Vagina (tissue), 2 donors: ENCODE measurements at places on chromosomes 2 and 18.
A peak's percentile ranks its signal among the peaks of the same experiment; 100 is the strongest.

DNA sequence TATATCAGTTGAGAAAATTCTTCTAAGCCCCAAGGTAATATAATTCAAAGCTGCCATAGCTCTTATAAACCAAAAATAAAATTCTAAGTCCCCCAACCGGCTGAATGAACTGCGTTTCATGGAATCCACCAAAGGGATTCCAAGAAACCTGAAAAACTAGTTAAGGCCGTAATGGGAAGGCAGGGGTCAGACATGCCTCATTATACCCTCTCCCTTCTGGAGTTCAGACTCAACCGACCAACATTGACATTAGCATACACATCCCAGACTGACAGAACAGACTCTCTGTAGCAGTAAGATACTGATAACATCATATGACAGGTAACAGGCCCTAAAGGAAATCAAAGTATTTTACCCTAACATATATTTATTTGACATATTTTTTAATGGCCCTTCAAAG, 31.4 kb upstream of the PHLPP1 start:
- H3K36me3 ChIP-seq = no peaks in the 10 kb centered on the region
- no peak overlapping the region for H3K4me3 ChIP-seq
- no peaks in the 10 kb centered on the region for H3K4me1 ChIP-seq
- no peak for DNase-seq
- H3K27me3 ChIP-seq = no peaks in the 10 kb centered on the region
- no peak overlapping the region for H3K27ac ChIP-seq

DNA sequence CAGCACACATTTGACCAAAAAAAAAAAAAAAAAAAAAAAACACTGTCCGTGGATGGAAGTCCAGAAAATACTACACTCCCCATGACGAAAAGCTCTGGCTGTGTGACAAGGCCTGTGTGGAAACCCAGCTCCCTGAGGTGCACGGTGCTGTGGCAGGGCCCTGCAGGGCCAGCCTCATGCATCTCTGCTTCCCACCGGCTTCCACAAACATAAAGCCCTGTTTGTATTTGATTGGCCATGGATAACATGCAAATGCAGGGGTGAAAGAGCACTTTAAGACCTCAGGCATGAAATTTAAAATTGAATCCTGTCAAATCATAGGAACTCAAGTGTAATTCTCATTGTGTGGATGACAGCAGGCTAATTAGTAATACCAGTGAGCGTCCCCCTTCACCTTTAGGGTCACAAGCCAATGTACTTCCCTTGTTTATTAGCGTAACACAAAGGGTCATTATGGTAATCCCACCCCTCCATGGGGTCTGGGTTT, 757.2 kb downstream of the GALR1 start:
- H3K36me3 ChIP-seq = no peaks in the 10 kb centered on the region
- H3K4me1 ChIP-seq = no peaks in the 10 kb centered on the region
- no peak for DNase-seq
- no peak overlapping the region for H3K4me3 ChIP-seq

DNA sequence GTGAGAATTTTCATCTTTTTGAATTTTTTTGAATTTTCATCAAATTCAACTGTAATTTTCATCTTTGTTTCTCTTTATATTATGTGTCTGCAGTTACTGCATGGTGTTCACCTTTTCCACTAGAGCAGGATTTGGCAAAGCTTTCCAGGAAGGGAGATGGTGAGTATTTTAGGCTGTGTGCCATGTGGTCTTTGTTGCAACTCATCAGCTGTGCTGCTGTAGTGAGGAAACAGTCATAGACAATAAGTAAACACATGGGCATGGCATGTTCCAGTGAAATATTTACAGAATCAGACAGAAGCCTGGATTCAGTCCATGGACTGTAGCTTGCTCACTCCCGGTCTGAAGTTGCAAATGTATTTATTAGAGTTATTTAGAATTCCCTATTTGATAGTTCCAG, 120.4 kb downstream of the DCDC2C start:
- no peak for DNase-seq
- H3K36me3 ChIP-seq = no peaks in the 10 kb centered on the region
- H3K27me3 ChIP-seq = no peaks in the 10 kb centered on the region
- H3K4me3 ChIP-seq = no peak overlapping the region
- no peak overlapping the region for H3K27ac ChIP-seq

DNA sequence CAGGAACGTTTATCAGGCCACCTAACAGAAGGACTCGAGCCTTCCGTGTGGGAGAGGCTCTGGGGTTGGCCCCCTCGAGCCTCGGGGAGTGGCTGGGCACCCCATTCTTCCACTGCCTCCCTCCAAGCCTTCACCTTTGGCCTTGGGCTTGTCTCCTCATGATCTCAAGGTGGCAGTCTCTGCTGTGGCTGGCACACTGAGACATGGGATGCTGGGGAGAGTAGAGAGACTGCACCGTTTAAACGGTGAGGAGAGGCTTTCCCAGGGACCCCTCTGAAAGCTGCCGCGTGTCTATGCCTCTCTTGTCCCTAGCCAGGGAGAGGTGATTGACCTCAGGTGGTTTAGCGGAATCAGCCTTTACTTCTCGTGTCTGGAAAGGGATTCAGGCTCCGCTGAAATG, 71.0 kb downstream of the DCDC2C start:
- no peaks in the 10 kb centered on the region for H3K27me3 ChIP-seq
- no peaks in the 10 kb centered on the region for H3K36me3 ChIP-seq
- DNase-seq = peak; percentile 74
- H3K4me1 ChIP-seq = no peaks in the 10 kb centered on the region
- no peak overlapping the region for H3K27ac ChIP-seq
